CD4-positive, alpha-beta T cell treated with Interleukin-10 for 1 hour (primary cell): ENCODE measurements at places on chromosomes 11 and 22.

GRCh38 chr11:68767672-68768071 is 16.4 kb upstream of the TESMIN start:
- DNase-seq = no peak

GRCh38 chr11:45267652-45268299 is 18.4 kb downstream of the SYT13 start:
- DNase-seq = no peak

GRCh38 chr11:709109-709997 is 3.3 kb downstream of the EPS8L2 start:
- DNase-seq = no peak

GRCh38 chr22:22019659-22020424 is 37.3 kb upstream of the TOP3B start:
- DNase-seq = no peak

DNA sequence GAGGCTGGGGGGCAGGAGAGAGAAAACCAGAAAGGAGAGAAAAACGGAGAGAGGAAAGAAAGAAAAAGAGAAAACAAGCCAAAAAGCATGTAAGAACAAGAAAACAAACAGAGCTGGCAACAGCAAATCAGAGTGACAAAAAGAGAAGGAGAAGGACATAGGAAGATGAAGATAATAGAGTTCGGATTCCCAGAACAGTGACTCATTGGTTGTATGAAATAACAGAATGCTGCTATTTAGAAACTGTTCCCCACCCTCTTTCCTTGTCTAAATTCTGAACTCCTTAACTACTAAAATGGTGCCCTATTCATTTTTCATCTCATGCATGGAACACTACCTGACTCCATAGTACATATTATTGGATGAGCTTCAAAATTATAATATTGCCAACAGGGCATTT is 317.4 kb downstream of the C11orf87 start:
- no peak for DNase-seq

- no peak for DNase-seq
These were observed 20.3 kb downstream of the BMAL1 start for GRCh38 chr11:13297917-13298356.

GRCh38 chr22:27197052-27197451 is 539.7 kb downstream of the MIAT start:
- no peak for DNase-seq

GRCh38 chr11:130786586-130786985 is 129.7 kb downstream of the SNX19 start:
- no peak for DNase-seq
